ENCODE measurements at places on chromosomes 13 and 19.

DNA sequence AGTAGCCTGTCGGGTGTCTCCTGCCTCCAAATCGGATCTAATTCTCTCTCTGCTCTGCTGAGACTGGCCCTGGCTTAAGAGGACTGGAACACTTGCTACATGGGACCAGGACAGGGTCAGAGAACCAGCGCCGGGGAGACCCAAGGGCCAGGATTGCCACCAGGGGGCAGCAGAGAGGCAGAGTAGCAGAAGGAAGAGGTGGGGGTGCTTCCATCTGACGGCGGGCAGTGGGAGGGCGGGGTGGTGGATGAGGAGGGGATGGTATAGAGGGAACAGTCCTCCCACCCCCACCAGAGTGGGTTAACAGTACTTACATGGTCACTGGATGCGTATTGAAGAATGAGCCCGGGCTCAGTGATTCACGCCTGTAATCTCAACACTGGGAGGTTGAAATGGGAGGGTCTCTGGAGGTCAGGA, 11.9 kb downstream of the SELENOW start:
- DNase-seq = peak; percentile 88

GRCh38 chr13:114130837-114131582, 1.4 kb downstream of the RASA3 start:
- DNase-seq = peak; percentile 83

- no peak for DNase-seq
Observed at GRCh38 chr13:60990032-60990733, 425.5 kb downstream of the PCDH20 start.

DNA sequence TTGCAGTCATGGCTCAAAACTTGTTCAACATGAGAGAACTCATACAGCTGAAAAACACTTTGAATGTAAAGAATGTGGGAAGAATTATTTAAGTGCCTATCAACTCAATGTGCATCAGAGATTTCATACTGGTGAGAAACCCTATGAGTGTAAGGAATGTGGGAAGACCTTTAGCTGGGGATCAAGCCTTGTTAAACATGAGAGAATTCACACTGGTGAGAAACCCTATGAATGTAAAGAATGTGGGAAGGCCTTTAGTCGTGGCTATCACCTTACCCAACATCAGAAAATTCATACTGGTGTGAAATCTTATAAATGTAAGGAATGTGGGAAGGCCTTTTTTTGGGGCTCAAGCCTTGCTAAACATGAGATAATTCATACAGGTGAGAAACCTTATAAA, 20.1 kb downstream of the ZNF283 start:
- DNase-seq = no peak

DNA sequence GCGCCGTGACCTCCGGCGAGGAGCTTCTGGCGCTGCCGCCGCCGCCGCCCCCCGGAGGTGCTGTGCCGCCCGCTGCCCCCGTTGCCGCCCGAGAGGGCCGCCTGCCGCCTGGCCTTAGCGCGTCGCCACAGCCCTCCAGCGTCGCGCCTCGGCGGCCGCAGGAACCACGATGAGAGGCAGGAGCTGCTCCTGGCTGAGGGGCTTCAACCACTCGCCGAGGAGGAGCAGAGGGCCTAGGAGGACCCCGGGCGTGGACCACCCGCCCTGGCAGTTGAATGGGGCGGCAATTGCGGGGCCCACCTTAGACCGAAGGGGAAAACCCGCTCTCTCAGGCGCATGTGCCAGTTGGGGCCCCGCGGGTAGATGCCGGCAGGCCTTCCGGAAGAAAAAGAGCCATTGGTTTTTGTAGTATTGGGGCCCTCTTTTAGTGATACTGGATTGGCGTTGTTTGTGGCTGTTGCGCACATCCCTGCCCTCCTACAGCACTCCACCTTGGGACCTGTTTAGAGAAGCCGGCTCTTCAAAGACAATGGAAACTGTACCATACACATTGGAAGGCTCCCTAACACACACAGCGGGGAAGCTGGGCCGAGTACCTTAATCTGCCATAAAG, 4.8 kb downstream of the PDX1 start:
- no peak for DNase-seq

DNA sequence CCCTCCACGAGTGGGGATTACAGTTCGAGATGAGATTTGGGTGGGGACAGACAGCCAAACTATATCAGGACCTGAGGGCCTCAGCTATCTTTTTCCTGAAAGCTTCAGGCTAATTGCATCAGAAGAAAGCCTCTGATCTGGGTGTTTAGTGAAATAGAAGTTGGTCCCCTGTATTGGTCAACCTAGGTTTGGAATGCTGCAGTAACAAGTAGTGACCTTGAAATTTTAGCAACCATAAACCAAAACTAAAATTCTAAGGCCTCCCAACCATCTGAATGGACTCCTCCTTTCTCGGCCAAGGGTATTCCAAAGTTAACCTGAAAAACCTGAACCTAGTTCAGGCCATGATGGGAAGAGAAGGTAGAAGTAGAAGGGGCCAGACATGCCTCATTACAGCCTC, 34.9 kb upstream of the OR10H1 start:
- DNase-seq = no peak

DNA sequence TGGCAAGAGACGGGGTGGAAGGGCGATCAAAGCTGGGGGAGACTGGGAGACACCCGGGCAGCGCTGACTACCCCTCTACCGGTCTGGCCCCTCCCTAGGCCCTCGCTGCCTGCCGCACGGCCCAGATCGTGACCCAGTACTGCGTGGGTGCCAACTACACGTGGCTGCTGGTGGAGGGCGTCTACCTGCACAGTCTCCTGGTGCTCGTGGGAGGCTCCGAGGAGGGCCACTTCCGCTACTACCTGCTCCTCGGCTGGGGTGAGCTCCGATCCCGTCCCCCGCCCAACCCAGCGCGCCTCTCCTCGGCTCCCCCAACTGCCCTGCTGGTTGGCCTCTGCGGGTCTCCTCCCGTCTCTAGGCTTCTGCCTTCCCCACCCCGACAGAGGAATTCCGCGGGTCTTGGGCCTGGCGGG, 8.8 kb downstream of the GIPR start:
- DNase-seq = peak; percentile 38

GRCh38 chr19:34232566-34233481, 21.5 kb upstream of the GARRE1 start:
- peak; percentile 22 for DNase-seq

DNA sequence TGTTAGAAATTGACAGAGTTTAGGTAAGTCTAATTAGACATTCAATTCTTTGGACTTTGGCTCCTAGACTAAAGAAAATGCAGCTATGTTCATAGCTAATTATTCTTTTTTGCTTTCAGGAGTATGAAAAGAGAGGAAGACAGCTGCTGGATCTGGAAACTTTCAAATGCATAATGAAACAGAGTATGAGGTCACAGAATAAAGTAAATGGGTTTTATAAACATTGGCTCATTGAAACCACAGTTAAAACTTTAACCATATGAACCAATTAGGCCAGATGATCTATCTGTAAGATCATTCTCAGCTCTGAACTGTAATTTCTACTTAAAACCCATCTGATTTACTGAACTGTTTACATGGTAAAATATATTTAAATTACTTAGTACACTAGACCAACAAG, 82.7 kb downstream of the TEX26 start:
- no peak for DNase-seq

GRCh38 chr13:106052200-106052767, 483.2 kb downstream of the EFNB2 start:
- no peak for DNase-seq

- no peak for DNase-seq
Observed at GRCh38 chr13:110699148-110700145, 6.5 kb downstream of the CARS2 start.

- no peak for DNase-seq
Observed at GRCh38 chr13:46195016-46195415, 13.0 kb upstream of the LCP1 start.
